ENCODE measurements at places on chromosomes 2 and 18.

GRCh38 chr2:2014251-2014771 lies 270.0 kb upstream of the PXDN start:
- DNase-seq: no peak

DNA sequence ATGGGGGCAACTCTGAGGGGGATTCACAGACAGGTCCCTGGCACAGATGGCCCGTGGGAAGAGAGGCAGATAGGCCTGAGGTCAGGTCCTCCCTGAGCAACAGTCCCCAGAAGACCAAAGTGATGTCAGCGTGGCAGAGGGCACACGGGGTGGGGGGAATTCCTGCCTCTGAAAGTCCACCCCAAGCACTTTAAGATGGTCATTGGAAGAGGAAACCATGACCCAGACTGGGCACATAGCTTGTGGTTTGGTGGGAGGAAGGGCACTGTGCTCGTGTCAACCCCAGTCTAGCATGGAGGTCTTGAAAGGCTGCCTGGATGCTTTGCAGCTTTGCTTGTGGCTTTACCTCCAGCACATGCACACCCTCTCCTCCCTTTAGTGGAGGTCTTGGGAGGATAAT lies 38.0 kb upstream of the SIX2 start:
- DNase-seq: no peak

GRCh38 chr2:84194949-84195644 lies 264.0 kb downstream of the SUCLG1 start:
- no peak for DNase-seq

GRCh38 chr18:9536354-9537152 lies 61.2 kb downstream of the RALBP1 start:
- no peak for DNase-seq

- DNase-seq: no peak
Measured at GRCh38 chr2:74447230-74447999, 5.7 kb upstream of the RTKN start.

- no peak for DNase-seq
Measured at GRCh38 chr2:220377482-220378155, 750.2 kb downstream of the SLC4A3 start.

DNA sequence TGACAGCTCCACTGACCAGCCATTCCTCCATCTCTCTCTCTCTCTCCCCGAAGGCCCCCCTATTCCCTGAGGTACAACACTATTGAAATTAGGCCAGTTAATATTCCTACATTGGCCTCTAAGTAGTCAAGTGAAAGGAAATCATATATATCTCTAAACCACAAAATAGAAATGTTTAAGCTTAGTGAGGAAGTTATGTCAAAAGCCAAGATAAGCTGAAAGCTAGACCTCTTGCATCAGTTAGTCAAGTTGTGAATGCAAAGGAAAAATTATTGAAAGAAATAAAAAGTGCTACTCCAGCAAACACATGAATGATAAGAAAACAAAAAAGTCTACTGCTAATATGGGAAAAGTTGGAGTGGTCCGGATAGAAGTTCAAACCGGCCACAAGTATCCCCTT lies 301.3 kb upstream of the RBMS1 start:
- no peak for DNase-seq

DNA sequence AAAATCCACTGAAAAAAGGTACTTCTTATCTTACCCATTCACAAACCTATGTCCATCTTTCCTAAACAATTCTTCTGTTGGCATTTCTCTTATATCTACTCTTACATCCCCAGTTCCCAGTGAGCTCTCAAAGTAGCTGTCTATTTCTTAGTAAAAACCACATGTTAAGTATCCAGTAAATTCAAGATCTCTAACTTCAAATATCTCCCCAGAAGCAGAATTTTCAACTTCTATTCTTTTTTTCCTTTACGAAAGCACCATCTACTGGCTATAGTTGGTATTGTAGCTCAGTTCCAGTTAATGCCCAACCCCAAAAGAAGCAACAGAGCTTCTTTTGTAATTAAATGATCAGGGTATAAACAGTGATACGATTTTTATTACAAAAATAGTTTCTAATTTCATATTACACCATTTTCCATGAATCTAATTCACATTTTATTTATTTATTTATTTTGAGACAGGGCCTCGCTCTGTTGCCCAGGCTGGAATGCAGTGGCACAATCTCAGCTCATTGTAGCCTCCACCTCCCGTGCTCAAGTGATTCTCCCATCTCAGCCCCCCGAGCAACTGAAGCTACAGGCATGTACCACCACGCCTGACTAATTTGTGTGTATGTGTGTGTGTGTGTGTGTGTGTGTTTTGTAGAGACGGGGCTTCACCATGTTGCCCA lies 28.5 kb downstream of the HRH4 start:
- DNase-seq: no peak

- DNase-seq: no peak
Measured at GRCh38 chr18:5104246-5104645, 92.8 kb downstream of the AKAIN1 start.

DNA sequence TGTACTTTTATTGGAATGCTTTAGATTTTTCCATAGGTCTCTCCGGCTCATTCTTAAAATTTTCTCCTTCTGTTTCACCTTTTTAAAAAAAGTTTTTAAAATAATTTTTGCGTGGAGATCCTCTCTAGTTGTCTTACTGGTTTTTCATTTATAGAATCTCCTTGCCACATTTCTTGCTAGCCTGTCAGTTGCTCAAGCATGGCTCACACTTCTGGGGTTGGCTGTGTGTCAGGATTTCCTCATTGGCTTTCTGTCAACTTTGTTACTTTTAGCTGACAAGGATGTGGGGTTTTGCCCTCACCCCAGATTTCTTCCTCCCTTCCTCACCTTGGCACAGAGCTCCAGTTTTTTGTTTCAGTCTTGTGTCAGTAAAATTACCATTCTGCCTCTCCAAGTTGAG lies 124.6 kb downstream of the ZNF407 start:
- DNase-seq: no peak

- DNase-seq: no peak
Measured at GRCh38 chr18:57631697-57632096, 10.1 kb upstream of the NARS1 start.

DNA sequence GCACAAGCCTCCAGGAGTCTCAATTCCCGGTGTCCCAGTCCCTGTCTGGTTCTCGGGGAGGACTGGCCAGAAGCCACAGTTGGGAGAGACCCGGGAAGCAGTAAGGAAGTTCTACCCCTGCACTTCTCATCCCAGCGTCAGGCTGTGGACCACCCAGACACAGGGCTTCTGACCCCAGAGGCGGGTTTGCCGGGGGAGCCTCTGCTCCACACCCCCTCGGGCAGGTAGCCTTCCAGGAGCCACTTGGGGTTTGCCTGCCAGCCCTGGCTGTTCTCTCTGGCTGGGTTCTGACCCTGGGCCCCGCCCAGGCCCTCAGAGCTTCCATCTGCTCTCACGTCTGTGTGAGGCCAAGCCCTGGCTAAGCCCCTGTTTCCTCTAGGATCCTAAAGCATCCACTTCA lies 94.4 kb upstream of the GPC1 start:
- no peak for DNase-seq

DNA sequence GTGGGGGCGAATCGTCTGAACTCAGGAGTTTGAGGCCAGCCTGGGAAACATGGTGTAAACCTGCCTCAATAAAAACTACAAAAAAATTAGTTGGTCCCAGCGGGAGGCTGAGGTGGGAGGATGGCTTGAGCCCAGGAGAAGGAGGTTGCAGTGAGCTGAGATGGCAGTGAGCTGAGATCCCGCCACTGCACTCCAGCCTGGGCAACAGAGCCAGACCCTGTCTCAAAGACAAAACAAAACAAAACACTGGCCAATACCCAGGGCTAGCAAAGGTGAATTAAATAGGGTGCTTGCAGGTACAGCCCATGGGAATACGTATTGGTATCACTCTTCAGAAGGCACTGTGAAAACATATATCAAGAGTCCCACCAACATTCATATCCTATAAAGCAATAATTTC lies 7.0 kb downstream of the ITSN2 start:
- DNase-seq: no peak

DNA sequence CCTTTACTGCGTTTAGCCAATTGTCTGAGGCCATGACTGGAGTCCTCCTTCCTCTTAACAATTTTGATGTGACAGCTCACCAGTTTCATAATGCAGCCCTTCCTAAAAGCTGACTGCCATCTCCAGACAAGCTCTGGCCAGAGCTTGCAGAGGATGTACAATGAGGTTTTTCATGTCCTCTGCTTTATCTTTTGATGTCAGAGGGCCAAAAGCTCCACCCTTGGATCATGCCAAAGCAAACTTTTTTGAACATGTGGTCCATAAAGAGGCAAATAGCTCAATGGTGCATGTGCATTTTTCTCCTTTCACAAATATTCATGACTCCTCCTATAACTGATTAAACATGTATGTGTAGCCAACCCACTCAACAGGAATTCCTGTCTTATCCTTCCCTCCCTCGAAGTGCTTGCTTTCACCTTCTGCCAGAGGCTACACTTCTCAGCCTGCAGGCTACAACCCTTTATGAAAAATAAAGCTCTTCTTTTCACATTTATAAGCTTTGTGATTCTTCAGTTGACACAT lies 266.2 kb downstream of the FBXO15 start:
- DNase-seq: no peak

DNA sequence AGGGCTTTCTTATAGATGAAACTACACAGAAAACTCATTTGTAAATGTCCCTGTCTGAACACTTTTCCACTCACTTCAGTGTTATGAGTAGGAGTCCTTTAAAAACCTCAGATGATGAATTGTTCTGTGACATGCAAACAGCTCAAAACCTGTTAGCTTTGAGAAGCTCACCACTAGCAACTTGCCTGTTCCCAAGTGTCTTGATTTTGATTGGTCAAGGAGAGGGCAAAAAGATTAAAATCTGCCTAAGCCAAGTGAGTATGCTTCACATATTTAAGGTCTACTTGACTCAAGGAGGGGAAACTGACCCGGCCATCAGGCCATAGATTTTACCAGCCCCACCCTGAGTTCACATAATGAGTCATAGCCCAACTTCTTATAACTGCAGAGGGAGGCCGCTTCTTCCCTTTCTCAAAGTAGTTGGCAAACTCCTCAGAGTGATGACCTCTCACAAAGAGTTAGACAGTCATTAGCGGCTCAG lies 45.2 kb upstream of the MEIS1 start:
- DNase-seq: no peak

DNA sequence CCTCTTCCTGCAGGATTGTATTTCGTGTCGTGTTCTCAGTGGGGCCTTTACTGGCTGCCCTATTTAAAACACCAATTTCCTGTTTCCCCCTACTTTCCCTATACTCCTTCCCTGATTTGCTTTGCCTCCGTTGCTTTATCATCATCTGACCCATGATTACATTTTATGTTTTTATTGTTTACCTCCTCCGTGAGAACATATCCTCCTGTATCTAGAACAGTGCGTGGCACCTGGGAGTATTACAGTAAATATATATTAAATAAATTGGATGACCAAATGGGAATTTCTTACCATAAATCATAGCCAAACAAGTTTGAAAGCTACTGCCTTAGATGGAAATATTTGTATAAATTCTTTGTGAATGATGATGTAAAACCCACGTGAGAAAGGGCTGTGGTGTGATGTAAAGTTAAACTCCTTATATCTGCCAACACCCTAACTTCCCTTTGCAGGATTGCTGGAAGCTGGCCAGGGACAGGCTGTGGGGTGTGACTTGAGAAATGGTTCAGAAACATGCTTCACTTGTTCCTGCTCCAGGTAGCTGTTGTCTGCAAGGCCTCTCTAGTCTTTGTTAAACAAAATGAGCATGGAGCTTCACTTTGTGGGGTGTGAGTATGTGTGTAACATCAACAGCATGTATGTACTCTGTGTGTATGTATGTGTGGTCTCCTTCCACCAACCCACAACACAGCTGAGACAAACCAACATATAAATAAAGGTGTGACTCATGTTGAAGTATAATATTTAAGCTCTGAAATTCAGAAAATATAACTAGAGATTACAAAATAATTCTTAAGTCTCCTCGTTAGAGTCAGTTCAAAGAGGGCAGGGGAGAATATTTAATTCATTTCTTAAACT lies 40.3 kb downstream of the LHCGR start:
- no peak for DNase-seq

- no peak for DNase-seq
Measured at GRCh38 chr2:28407131-28407975, 14.7 kb downstream of the FOSL2 start.

- no peak for DNase-seq
Measured at GRCh38 chr2:111640480-111640879, 243.5 kb downstream of the ANAPC1 start.

DNA sequence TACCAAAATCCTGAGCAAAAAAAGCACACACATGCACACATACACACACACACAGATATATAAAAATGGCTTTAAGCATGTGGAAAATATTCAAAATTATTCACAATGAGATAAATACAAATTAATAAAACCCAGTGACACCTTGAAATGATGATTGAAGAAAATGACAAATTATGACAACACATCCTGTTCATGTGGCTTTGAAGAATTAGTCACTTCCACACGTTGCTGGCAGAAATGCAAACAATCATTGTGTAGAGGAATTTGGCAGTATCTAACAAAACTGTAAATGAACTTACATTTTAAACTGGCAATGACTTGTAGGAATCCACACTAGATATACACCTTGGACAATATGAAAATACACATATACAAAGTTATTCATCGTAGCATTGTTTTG lies 95.8 kb upstream of the RGPD4 start:
- DNase-seq: no peak

- no peak for DNase-seq
Measured at GRCh38 chr2:10286216-10287037, 16.3 kb upstream of the HPCAL1 start.

DNA sequence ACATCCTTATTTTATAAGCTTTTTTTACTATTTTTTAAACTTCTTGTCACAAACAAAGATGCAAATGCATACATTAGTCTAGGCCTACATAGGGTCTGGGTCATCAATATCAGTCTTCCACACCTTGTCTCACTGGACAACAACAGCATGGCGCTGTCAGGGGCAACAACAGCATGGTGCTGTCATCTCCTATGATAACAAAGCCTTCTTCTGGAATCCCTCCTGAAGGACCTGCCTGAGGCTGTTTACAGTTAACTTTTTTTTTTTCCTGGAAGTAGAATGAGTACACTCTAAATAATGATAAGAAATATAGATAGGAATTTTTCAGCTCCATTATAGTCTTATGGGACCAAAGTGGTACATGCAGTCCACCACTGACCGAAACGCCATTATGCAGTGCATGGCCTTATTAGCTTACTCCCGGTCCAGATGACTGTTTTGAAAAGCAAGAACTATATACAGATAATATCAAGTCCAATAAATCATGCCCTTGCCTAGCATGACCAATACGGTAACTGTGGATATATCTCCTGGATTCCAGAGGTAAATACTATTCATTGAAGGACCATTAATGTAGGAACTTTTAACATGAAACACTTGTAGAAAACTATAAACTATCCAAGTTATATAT lies 38.4 kb downstream of the TCF4 start:
- no peak for DNase-seq

DNA sequence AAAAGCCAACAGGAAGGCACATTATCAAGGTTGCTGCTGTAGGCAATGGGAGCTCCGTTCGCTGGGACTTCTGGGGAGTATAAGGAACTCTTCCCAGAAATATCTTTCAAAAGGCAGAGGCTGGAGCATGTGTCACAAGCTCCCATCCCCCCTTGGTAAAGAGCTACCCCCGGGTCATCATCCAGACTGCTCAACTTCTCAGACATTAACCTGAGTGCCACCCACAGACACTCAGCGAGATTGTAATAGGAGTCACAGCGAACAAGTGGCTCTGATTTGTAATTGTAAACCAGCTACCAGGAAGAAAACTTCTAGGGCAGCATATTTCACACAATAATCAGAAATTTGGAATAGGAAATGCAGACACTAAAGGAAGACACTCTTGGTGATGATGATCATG lies 290.2 kb upstream of the PARD3B start:
- no peak for DNase-seq

- DNase-seq: no peak
Measured at GRCh38 chr2:27185331-27186026, 26.4 kb upstream of the ATRAID start.

GRCh38 chr2:68653034-68653433 lies 9.7 kb downstream of the PROKR1 start:
- no peak for DNase-seq
